ENCODE measurements at places on chromosomes 11 and 22.

DNA sequence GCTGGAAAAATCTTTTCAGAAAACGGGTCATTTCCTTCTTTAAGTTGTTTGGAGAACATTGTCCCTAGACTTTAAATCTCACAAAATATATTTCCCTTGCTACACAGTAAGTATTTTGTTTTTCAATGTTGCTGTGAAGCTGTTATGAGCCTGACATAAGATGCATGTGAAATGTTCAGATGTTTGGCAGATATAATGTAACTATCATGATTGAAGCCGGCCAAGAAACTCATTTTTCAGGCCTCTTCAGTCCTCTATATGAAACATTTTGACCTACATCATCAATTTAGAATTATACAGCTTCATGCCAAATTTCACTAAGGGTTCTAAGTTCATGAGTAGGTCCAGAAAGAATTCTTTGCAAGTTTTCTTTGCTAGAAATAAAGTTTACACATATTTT, 133.8 kb downstream of the JRKL start:
- DNase-seq, result no peak

GRCh38 chr11:16456366-16456765, 100.0 kb upstream of the SOX6 start:
- no peak for DNase-seq

GRCh38 chr11:64125676-64126075, 40.2 kb downstream of the MACROD1 start:
- DNase-seq, result no peak

DNA sequence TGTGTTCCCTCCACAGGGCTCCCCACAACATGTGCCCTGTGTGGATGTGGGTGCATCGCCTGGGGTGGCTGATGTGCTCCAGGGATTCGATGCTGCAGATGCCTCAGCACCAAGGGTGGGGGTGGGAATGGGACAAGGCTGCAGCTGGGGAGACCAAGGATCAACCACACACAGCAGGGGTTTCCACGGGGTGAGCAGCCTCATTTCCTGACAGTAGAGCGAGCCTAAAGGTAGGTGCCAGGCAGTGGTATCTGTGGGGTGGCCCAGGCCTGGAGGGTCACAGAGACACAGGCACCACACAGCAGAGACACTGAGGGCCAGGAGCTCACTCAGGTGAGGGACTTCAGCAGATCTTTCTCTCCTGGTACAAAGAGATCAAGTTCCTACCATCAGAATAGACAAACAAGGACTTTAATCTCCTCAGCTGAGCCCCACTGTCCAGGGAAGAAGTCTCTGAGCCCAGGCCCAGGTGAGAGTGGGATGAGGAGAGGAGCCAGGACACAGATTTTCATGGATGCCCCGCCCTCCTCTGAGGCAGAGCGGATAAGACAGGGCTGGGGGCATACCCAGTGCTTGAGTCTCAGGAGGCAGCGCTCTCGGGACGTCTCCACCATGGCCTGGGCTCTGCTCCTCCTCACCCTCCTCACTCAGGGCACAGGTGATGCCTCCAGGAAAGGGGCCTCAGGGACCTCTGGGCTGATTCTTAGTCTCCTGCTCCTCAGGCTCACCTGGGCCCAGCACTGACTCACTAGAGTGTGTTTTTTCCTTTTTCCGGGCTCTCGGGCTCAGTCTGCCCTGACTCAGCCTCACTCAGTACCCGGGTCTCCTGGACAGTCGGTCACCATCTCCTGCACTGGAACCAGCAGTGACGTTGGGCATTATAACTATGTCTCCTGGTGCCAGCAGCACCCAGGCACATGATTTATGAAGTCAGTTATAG, 19.7 kb downstream of the GGTLC2 start:
- no peak for DNase-seq

DNA sequence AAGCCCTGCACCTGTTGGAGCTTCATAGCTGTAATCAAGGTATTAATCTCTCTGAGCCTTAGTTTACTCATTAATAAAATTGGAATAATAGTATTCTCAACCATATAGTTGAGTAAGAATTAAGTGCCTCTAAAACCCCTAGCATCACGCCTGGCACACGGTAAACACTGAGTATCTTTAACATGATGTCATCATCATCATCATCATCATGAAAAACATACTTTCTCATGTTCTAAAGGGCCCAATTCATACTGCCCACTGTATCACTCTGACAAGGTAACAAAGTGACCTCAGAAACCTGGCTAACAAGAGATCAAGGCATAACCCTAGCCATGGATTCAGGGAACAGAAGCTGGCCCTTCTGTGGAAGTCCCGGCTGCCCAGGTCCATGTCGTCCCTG, 58.4 kb downstream of the KIRREL3 start:
- no peak for DNase-seq

DNA sequence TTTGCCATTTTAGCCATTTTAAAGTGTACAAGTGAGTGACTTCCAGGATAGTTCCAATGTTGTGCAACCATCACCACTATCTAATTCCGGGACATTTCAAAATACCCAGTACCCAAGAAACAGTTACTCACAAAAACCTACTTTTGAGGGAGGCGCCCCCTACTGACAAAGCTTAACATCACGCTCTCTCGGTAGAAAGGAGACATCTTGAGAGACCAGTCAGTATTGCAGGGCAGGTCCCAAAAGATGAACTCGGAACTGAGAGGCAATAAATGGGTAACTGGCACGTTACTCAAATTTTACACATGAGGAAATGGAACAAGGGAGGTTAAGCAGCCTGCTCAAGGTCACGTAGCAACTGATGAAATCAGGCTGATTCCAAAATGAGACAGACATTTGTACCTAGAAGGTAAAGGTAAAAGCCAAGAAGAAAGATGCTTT, 50.0 kb upstream of the POU2AF1 start:
- DNase-seq, result peak; percentile 55

- DNase-seq, result no peak
Measured at GRCh38 chr11:117997823-117998579, 11.8 kb downstream of the IL10RA start.

DNA sequence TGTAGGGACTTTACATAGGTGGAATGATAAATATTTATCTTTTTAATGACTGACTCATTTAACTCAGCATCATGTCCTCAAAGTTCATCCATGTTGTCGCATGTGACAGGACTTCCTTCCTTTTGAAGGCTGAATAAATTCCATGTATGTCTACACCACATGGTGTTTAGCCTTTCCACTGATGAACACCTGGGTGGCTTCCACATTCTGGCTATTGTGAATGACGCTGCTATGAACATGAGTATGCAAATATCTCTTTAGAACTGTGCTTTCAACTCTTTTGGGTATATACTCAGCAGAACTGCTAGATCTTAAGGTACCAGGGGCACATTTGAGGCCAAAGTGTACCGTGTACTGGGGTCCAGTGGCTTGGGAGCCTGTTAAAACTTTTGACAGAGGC, 24.1 kb downstream of the LARGE1 start:
- no peak for DNase-seq

Data from M059J (cell line).